ENCODE measurements at places on chromosomes 11 and 22.

DNA sequence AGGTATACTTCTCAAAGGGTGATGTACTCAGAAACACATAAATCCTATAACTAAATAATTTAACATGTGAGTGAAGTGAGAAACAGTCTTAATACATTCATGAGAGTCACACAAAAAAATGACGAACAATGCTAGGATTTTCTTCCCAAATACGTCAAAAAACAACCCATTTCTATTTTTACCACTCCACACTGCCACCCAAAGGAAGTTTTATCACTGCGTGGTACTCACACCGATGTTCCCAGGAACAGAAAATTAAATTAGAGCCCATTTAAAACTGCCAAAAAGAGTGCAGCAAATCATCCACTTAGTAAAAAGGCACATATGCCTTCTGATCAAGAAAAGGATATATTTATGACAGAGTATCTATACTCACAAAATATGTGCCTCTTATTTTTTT lies 710.9 kb upstream of the FAT3 start:
- DNase-seq: no peak

GRCh38 chr22:34113381-34113780 lies 193.1 kb upstream of the LARGE1 start:
- no peak for DNase-seq

DNA sequence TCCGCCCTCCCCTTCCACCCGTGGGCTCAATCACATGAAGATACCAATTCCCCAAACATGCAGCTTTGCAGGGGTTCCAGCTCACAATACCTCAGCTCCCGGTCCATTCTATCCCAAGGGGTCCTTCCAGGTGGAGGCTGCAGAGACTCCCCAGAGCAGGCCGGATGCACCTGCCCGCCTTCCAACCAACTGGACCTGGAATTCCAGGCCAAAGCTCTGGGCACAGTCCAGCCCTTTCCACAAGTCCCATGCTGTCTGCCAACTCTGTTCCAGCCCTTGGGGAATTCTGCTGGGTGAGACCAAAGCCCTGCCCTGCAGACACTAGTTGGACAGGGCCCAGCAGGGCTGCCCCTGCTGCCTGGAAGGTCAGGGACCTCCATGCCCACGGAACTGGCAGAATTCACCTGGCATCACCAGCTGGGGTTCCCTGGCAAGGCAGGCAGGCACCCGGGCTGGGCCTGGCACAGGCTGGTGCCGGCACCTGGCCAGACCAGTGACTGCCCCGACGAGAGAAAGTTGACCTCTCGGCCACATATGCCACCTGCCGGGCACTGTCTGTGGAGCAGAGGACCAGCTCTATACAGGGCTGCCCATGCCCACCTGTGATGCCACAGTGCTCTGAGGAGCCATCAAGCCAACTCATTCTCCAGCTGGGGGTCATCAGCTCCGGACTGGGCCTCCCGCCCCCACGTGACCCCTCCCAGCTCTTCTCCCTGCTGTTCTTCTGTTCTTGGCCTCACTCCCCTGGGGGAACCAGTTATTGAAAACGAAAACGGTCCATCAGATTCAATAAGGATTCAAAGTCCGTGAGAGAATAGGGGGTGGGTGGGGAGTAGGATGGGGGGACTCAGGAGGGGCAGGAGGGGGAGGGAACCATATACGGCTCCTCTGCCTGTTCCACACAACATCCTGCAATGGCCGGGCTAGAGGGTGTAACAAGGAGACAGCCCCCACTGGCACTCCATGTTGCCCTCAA lies 4.7 kb downstream of the SYT7 start:
- DNase-seq: no peak

- no peak for DNase-seq
Observed at GRCh38 chr11:130076778-130077481, 7.2 kb downstream of the APLP2 start.

DNA sequence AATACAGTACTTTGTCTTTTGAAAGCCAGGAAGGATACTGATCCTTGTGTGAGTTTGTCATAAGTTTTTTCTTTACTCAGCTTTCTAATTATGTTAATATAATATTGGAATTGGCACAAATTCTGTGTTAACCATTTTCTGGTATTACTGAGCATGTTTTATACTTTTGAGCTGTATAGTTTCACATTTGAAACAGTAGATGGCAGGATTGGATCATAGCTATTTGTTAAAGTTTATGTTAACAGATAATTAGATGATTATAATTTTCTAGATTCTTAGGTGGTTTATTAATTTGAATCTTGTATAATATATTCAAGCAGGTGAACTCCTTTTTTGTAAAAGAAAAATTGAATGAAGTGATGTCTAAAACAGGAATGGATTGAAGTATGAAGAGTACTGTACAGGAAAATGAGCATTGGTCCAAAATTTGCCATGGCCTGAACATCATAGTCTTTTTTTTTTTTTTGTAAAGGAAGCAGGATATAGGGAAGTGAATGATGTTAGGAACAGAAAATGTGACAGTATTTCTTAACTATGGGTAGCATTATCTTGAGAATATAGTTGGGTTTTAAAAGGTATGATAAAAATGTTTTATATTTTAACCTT lies 102.0 kb downstream of the CYP2R1 start:
- no peak for DNase-seq

- peak; percentile 8 for DNase-seq
Observed at GRCh38 chr22:22855617-22856308, 31.9 kb upstream of the IGLL5 start.

- no peak for DNase-seq
Observed at GRCh38 chr11:5289696-5290095, 12.1 kb downstream of the OR51B4 start.

DNA sequence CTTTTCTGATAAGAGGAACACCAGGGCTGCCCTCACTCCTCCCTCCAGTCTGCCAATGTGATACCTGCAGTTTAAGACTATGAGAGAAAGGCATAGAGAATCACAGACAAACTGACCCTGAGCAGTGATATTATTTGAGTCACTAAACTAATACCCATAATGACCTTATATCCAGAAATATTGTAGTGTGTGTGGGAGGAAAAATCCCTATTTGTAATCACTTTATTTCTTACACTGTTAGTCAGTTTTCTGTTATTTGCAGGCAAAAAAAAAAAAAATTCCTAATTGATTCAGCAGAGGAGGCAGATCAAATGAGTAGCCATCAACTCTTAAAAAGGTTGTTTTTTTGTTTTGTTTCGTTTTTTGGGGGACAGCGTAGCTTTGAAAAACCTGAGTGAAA lies 82.5 kb downstream of the MAML2 start:
- DNase-seq: no peak

GRCh38 chr11:1310772-1311468 lies 1.5 kb upstream of the TOLLIP start:
- peak; percentile 36 for DNase-seq

- DNase-seq: no peak
Observed at GRCh38 chr11:7511401-7511800, 2.4 kb upstream of the PPFIBP2 start.

DNA sequence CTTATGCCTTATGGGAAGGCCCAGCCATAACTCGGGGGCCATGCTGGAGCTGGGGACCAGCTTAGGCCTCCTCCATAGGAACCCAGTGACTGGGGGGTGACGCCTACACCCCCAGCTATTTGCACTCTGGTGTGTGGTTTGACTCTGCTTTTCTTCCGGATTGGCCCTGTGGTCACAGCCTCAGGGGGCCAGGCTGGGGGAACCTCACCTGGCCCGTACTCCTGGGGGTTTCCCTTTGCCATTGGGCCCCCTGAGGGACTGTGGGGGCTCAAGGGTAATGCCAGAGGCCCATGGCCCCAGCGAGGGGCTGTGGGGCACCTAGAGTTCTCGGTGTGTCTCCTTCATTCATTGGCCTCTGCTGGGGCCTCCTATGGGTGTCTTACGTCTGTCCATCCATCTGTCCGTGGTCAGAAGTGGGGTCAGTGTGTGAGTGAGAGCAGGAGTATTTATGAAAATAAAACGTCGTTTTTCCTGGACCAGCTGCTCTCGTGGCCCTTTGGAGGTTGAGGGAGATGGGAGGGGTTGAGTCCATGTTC lies 6.3 kb upstream of the SH3BP1 start:
- no peak for DNase-seq

- no peak for DNase-seq
Observed at GRCh38 chr22:19900707-19901436, 40.7 kb upstream of the COMT start.

DNA sequence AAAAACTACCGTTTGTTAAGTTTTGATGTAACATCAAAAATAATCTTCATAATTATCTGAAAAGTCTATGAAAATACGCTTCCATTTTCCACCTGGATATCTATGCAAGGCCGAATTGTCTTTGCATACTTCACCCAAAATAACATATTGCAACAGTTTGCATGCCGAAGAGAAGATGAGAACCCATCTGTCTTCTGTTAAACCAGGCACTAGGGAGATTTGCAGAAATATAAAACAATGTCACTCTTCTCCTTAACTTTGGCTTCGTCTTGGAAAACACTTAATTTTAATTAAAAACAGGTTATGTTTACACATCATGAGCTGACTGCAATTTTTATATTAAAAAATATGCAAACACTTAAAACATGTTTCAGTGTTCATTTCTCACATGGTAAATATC lies 1325.8 kb downstream of the TBC1D22A start:
- DNase-seq: no peak

GRCh38 chr22:32509045-32509444 lies 34.4 kb downstream of the FBXO7 start:
- DNase-seq: no peak

- no peak for DNase-seq
Observed at GRCh38 chr22:17578136-17578754, 14.9 kb downstream of the SLC25A18 start.

- no peak for DNase-seq
Observed at GRCh38 chr22:27714068-27714467, 87.5 kb downstream of the MN1 start.

- no peak for DNase-seq
Observed at GRCh38 chr11:97732011-97732632, 1288.6 kb upstream of the CNTN5 start.

DNA sequence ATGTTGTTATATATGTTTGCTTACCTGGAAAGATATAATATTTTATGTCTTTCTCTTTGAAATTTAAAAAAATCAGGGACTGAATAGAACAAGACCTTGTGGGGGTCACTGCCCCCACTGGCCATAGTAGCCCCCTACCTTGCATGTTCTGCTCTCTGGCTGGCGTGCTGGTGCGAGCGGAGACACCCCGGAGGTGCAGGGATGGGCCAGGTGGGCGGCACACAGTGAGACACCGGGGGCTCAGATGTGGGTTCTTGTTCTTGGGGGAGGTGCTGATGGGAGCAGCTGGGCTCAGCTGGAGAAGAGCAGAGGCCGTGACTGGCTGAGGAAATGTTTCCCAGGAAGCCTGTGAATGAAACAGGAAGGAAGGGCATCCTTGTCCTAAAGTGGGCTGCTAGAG lies 20.2 kb downstream of the GAB4 start:
- no peak for DNase-seq

DNA sequence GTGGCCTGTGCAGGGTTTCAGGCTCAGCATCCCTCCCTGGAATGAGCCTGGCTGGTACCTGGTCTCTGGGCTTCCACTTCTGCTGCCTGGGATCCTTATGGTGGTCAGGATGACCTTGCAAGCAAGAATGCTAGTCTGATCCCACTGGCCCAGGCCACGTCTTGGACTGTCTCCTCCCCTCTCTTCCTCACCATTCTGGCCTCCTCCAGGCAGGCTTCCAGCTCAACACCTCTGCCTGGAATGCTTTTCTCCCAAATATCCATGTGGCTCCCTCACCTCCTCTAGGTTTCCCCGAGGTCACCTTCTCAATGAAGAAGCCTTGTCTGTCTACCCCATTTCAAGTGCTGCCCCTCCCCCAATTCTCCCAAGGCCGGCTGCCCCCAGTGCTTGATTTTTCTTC lies 39.4 kb upstream of the ALX4 start:
- no peak for DNase-seq

DNA sequence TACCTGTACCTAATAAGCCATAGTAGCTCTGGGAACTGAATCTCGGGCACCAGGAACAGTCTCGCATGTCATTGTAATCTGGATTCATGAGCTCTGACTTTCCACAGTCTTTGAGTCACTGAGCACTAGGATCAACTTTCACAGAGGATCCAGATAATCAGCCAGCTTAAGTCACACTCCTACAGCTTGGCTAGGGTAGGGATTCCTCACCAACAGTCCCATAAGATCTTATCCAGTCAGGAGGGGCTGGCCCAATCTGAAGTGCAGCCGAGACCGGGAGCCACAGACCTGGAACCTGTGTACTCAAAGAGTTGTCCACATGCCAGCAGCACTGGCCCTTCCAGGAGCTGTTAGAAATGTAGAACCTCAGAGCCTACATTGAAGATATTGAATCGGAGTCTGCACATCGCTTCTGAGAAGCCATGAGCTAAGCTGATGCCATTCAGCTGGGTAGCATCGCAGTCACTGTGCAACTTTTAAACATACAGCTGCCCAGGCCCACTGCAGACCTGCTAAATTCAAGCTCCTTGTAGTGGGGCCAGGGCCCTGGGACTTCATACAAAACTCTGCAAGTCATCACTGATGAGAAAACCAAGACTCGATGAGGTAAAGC lies 538.8 kb upstream of the B3GAT1 start:
- no peak for DNase-seq

- DNase-seq: no peak
Observed at GRCh38 chr11:422249-422656, 7.5 kb upstream of the SIGIRR start.

DNA sequence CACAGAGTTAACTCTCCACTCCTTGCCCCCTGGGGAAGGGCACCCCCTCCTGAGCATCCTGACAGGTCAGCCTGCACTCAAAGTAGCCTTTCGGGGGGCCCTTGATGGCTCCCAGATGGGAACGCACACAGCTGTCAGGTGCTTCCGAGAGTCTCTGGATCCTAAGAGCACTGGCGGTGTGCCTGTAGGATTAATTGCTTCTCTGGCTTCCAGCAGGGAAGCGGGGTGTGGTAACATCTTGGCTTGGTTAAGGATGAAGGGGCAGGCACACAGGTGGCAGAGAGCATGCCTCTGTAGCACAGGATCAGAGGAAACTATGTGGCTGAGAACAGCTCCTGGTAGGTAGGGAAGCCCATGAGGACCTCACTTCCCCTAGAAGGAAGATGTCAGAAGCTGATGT lies 199.8 kb downstream of the MIAT start:
- DNase-seq: no peak

- no peak for DNase-seq
Observed at GRCh38 chr22:30408388-30409102, 11.7 kb downstream of the SEC14L2 start.

DNA sequence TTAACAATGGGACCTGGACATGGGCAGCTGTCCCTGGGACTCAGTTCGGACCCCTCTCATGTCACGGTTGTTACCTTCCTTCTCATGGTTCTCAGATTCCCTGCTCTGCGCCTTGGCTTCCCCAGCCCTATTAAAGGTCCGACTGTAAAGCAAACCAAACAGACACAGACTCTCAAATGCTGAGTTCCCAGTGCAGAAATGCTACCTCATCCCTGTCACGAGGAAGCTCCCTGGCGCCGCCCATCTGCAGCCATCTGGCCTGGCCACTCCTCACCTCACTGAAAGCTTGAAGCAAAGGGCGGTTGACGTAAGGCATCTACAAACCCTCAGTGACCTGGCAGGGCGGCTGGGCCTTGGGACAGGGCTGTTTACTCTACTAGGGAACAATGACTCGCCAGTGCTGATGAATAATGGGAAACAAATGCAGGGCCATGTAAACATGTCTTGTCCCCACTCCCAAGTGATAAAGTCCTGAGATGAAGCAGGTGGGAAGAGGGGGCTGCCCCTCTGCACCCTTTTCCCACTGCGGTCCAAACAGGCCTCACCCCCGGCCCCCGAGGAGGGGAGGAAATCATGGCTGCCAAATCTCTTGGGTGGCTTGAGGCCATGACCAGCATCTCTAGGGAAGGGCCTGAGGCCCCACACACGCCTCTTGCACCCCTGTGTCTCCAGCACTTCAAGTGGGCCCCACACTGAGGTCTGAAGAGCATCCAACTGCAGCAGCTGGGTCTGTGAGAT lies 49.3 kb downstream of the SCUBE1 start:
- no peak for DNase-seq

GRCh38 chr11:111018566-111018965 lies 227.0 kb upstream of the POU2AF2 start:
- DNase-seq: no peak
